ENCODE measurements at places on chromosomes 2 and 18.

GRCh38 chr2:102140377-102140776 lies 2.2 kb upstream of the IL1R1 start:
- no peak for DNase-seq

DNA sequence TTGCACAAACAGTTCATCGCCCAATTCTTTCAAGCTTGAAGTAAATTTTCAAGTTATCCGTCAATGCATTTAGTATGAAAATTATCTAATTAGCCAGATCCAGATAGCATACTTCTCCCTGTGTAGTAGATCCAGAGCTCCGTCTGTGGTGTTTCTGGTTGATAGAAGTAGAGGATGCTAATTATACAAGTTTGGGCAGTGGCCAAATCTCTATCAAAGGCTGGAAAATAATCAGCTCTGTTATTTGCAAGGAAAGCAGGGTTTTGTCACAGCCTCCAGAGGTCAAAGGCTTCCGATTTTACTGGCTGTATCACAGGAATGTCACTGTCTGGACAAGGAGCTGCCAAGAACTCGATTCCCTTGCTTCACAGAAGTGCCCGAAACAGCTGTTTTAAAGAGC lies 28.6 kb downstream of the LRRC30 start:
- no peak for DNase-seq

GRCh38 chr18:328928-329327 lies 61.1 kb upstream of the THOC1 start:
- DNase-seq = no peak

DNA sequence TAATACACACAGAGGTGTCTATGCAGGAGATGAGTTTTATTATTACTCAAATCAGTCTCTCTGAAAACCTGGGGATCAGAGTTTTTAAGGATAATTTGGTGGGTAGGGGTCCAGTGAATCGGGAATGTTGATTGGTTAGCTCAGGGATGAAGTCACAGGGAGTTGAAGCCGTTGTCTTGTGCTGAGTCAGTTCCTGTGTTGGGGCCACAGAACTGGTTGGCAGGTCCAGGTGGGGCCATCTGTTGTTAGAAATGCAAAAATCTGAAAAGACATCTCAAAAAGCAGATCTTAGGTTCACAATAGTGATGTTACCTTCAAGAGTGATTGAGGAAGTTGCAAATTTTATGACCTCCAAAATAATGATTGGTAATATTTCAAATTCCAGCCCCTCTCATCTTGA lies 86.9 kb downstream of the VSNL1 start:
- DNase-seq = no peak

- no peak for DNase-seq
Measured at GRCh38 chr2:168978461-168978861, 52.7 kb downstream of the ABCB11 start.

GRCh38 chr2:131044075-131044756 lies 49.0 kb downstream of the FAM168B start:
- DNase-seq = no peak

- DNase-seq = peak; percentile 5
Measured at GRCh38 chr2:166057370-166058164, 70.3 kb downstream of the SCN1A start.

- DNase-seq = no peak
Measured at GRCh38 chr2:17814601-17815000, 1.7 kb upstream of the MSGN1 start.

DNA sequence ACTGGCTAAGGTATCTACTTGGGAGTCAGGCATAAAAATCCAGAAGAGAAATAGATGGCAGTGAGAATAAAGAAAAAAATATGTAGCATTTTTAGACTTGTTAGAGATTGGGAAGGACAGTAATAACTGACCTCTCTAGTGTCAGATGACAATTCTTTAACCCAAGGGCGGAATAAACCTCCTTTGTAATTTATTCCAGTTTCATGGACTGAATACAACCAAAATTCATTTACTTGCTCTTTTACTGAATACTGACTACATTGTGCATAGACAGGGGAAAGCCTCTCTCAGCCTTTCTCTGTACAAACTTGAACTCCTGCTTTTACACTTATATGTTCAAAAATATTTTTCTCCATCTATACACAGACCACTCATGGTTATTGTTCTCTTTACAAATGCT lies 475.3 kb upstream of the RAB12 start:
- no peak for DNase-seq

- no peak for DNase-seq
Measured at GRCh38 chr2:30736461-30737325, 70.6 kb downstream of the CAPN13 start.

- DNase-seq = no peak
Measured at GRCh38 chr2:71629273-71629672, 175.9 kb downstream of the DYSF start.

DNA sequence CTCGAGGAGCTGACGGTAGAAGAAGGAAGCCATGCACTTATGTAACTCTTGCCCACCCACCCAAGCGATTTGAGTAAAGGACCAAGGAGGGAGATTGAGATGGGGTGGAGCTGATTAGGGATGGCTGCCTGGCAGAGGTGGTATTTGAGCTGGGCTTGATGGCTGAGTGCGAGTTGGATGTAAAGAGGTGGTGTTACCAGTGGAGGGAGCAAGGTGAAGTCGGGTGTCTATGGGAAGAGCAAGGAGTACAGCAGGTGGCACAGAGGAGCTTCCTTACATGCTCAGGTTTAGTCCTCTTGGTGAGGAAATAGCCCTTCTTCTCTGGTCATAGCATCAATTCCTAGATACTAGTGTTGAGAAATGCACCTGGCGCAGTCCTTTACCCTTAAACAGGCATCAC lies 294.2 kb upstream of the SKOR2 start:
- DNase-seq = no peak

DNA sequence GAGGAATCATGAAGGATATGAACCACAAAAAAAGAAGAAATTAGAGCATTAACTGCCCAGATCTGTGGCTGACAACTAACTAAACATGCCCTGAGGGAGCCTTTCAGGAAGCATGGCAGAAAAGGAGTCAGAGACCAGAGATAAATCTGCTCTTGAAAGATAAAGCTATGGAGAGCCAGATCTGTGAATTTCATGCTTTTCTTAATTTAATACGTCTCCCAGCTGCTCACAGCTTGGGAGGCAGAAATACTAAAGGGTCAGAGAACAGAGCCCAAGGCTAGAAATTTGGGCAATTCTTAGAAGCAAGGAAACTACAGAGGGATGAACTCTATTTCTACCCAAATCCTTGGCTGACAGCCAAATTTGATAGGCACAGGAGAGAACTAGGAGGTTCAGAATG lies 223.0 kb upstream of the DPP10 start:
- no peak for DNase-seq

GRCh38 chr2:182826064-182826463 lies 40.4 kb downstream of the FRZB start:
- no peak for DNase-seq

GRCh38 chr2:236008006-236008405 lies 160.2 kb downstream of the GBX2 start:
- no peak for DNase-seq

DNA sequence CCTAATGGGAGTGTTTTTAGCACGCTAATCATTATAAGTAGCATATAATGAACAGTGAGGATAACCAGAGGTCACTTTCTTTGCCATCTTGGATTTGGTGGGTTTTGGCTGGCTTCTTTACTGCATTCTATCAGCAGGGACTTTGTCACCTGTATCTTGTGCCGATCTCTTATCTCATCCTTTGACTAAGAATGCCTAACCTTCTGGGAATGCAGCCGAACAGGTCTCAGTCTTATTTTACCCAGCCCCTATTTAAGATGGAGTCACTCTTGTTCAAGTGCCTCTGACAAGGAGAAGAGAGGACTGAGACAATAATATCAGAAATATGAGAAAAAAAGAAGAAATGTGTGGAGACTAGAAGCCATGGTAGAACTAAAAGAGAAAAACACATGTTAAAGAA lies 276.4 kb downstream of the TMX3 start:
- DNase-seq = no peak

DNA sequence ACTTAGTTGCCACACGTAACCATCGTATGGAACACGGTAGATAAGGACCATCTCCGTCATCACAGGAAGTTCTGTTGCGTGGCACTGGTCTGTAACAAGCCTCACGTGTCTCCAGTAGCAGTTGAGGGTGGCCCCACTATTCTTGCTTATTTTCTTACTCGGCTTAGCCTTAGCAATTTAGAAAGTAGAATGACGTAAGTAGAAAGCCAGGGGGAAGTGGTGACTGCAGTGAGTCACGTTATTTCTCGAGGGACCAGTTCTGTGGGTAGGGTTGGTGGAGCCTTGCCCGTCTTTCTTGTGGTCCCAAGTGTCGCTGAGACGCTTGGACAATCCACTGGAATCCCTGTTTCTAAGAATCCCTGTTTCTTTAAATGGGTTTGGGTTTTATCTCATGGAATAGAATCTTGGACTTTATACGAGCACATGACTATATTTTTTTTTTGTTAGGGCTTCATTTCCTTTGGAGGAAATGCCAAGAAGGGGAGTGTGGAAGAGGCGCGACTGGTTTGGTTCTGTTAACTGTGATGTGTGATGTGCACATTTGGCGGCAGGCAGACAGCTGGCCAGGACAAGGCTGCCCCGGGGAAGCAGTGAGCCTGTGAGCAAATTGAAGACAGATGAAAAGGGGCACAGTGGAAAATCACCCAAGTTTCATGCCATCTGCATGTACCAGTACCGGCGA lies 96.2 kb downstream of the CABLES1 start:
- peak; percentile 96 for DNase-seq

DNA sequence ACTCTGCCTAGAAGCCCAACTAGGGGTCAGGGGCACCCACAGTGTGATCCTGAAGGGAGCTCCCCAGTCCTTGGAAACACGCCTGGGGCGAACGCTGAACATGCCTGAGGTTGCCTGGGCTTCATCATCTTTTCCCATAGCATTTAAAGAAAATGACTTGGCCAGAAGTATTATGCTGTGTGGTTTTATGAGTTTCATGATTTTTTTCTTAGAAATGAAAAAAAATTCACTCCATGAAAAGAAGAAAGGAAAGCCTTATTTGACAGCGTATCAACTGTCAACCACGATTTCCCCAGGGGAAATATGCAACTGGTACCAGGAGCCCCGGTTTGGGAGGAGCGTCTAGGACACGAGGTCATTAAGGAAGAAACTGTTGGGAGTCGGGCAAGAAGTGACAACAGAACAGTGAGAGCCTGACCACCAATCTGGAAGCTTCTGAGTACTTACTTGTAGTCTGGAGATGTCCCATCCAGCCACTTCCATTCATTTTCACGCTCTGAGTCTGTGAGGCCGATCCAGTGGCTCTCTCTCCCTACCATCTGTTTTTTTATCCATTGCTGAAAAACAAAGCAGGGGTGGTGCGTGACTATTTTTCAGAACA lies 63.5 kb upstream of the THOC1 start:
- no peak for DNase-seq

DNA sequence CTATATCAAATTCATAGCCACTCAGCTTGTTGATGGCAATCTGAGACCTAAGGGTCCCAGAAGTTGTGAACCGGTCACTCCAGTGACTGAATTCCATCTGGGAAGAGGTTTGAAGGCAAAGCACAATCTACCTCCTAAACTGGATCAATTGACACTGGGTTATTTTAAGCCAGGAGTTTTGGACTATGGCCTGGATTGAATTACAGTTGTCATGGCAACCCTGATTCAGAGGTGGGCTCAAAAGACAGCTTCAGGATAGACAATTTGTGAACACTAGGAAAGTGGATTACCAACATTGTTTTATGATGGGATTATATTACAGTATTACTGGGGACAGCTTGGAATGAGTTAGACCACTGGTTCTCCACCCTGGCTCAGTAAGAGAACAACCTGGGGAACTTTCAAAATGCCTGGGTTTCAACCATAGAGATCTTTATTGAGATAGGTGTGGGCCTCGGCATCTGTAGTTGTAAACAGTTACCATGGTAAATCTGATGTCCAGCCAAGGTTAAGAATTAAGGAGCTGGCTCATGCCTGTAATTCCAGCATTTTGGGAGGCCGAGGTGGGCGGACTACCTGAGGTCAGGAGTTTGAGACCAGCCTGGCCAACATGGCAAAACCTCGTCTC lies 58.8 kb downstream of the MFSD6 start:
- DNase-seq = no peak

GRCh38 chr2:24820175-24820513 lies 26.9 kb downstream of the CENPO start:
- no peak for DNase-seq

DNA sequence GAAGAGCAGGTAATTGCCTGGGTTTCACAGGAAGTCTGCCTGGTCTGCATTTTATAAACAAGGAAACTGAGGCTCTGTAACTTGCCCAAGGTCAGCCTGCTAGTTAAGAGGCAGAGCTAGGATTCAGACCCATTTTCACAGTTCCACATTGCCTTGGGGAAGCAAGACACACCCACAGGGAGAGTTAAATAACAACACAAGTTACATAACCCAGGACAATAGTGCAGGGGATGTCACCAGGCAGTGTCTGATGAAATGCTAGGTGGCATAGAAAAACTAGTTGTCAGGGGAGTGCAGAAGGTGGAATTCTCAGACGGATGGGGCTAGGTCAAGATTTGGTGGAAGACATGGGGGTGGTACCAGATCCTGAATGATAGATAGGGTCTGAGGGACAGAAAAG lies 69.7 kb downstream of the PRKCE start:
- DNase-seq = no peak

GRCh38 chr2:217842017-217842416 lies 160.8 kb downstream of the TNS1 start:
- no peak for DNase-seq

All from activated CD4-positive, alpha-beta T cell treated with anti-CD3 and anti-CD28 coated beads, Interleukin-2, Interleukin-4, amounts not matched to agents 100 ng/mL and 50 ng/mL, durations not matched to agents 16 hours and 8 hours (primary cell).